ENCODE measurements at places on chromosomes 5 and 9.

DNA sequence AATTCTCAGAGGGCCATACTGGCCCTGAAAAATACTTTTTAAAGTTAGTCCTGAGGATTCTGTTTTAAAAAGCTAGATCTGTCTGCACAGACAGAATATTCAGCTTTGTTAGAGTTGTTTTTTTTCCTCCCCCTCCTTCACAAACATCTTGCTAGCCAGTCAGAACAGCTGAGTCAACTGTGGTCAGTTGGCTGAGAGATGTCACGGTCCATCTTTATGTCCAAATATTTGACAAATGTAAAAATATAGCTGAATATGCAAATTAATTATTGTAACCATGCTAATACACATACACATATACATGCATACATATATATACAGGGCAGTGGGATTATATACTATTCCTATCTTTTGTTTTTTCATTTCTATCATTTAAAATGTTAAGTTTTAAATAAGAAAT lies 33.9 kb downstream of the UNC13B start:
- no peak for DNase-seq

DNA sequence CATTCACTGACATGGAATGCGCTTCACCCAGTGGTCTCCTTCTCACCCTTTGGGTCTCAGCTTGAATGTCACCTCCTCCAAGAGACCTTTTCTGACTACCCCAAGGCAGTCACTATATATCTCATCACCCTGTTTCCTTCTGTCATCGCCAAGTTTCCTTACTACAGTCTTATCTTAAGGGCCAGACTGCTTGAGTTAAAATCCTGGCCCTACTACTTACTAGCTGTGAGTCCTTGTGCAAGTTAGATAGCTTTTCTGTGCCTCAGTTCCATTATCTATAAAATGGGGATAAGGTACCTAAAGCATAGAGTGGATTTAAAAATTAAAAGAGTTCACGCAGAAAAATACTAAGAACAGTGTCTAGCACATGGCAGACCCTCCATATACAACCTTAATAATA lies 132.4 kb downstream of the GABBR2 start:
- no peak for DNase-seq

GRCh38 chr9:27165068-27165467 lies 56.0 kb downstream of the TEK start:
- DNase-seq, result no peak

- DNase-seq, result no peak
Measured at GRCh38 chr5:168853972-168854371, 274.8 kb upstream of the PANK3 start.

DNA sequence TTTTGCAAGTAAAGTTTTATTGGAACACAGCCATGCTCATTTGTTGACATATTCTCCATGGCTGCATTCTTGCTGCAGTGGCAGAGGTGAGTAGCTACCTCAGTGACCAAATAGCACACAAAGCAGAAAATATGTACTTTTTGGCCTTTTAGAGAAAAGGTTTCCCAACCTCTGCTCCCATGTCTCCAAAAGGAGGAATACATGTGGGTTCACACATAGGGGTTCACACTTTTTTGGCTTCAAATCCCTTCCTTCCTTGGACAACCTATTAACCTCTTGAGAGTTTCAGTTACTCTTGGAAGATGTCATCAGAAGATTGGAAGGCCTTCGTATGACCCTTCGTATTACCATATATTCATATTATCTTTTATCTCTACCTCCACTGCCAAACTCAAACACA lies 285.1 kb upstream of the TUT7 start:
- DNase-seq, result no peak

DNA sequence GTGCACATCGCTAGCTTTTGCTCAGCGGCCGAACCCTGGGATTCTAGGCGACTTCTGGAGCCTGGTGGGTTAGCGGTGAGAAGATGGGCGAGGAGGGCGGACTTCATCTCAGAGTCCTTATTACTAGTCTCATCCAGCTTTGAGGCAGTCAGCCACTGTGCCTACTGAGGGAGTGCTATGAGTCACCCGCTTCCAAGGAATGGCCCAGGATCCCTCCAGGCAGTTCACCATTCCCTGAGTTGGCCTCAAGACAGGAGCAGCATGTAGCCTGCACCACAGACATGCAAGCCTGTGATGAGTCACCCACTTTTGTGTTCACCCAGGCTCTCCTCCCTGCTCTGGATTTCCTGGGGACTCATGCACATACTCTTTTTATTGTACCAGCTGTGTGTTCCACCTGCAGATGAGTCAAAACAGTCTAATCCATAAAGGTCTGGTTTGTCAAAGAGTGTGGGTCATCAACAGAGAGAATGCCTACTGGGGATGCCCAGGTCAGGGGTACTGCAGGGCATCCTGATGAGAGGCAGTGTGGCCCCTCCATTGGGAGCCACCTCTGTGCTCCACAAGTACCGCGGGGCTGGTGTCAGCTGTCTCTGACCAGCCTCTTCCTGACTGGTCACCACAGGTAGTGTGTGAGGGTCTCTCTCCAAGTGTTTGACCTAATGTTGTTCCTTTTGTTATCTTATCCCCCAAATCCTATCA lies 20.2 kb downstream of the SLC22A5 start:
- no peak for DNase-seq

- DNase-seq, result no peak
Measured at GRCh38 chr5:34552686-34553085, 103.4 kb upstream of the RAI14 start.

DNA sequence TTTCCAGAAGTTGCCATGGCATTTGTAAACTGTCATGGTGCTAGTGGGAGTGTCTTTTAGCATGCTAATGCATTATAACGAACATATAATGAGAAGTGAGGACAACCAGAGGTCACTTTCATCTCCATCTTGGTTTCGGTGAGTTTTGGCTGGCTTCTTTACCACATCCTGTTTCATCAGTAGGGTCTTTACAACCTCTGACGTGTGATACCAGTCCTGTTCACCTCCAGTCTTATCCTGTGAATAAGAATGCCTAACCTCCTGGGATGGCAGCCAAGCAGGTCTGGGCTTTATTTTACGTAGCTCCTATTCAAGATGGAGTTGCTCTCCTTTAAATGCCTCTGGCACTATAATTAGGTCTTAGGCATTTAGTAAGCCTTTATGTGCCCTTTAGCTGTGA lies 20.4 kb upstream of the RFK start:
- DNase-seq, result no peak

DNA sequence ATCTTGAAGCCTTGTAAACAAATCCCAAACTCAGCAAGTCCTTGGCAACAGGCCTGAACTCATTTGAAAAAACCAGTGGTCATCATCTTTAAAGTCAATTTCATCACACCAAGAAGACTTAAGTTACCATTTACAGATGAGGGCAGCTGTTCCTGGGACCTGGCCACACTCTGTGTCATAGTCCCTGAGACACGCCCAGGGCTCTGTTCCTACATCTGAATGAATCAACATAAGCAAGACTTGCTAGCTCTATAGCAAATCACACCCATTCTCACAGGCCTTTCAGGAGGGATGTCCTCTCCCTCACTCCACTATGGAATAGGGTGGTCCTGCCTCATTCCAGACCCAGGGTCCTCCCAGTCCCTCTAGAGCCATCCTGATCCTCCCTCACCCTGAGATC lies 142.8 kb downstream of the NSG2 start:
- no peak for DNase-seq

DNA sequence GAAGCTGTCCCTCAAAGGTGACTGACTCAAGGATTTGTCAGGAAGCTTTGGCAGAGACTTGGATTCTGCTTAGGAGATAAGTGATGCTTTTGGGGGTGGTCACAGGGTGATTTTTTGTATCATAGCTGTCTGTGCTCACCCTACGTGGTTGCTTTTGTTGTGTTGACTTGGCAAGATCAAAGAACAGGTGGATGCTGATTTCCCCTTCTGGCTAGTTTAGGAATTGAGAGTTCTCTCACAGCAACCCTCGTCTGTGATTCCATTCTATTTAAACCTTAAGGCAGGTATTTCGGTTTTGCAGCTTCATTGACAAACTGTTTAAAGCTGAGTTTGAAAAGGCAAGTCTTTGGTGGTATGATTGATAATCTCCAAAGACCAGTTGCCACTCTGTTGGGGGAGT lies 27.2 kb downstream of the ARHGAP26 start:
- DNase-seq, result no peak

DNA sequence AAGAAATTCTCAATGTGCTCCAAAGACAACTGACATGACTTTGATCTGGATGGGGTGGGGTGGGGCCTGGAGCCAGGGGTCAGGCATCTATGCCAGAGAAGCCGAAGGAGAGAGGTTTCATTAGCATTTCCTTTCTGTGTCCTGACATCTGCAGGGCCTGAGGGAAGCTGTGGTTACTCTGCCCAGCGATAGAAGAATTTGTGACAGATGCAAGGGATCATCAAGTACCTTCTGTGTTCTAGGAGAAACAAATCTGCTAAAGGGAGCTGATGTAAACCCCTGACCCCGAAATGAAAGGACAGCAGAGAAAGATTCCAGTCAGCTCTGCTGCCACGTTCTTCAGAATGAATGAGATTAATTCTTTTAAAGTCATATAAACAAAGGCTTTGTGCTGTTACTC lies 335.7 kb downstream of the PRELID2 start:
- no peak for DNase-seq

DNA sequence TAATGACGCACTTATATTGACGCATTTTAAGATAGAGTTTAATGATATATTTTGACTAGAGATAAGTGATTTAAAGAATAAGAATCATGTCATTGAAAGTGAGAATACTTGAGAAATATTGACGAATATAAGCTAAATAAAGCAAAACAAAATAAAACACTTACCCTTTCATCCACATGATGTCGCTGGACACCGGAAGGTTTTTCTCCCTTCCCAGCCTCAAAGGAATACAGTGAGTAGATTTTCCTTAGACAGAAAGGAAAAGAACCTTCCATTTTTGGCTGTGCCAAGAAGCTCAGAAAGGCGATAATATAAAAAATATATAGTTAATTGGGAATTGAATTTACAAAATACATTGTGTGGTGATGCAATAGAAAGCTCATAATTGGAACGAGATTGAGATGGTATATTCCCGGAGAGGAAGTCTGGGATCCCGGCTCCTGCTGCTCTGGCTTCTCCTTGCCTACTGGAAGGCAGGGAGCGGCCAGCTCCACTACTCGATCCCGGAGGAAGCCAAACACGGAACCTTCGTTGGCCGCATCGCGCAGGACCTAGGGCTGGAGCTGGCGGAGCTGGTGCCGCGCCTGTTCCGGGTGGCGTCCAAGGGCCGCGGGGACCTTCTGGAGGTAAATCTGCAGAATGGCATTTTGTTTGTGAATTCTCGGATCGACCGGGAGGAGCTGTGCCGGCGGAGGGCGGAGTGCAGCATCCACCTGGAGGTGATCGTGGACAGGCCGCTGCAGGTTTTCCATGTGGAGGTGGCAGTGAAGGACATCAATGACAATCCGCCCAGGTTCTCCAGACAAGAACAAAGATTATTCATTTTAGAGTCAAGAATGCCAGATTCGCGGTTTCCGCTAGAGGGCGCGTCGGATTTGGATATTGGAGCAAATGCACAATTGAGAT lies at the start of gene PCDHA5:
PCDHA5 (plus strand) TSS at position 239 of the 906 bp plus-strand sequence.
- no peak for DNase-seq

GRCh38 chr9:10331157-10331556 lies 281.6 kb downstream of the PTPRD start:
- DNase-seq, result no peak

DNA sequence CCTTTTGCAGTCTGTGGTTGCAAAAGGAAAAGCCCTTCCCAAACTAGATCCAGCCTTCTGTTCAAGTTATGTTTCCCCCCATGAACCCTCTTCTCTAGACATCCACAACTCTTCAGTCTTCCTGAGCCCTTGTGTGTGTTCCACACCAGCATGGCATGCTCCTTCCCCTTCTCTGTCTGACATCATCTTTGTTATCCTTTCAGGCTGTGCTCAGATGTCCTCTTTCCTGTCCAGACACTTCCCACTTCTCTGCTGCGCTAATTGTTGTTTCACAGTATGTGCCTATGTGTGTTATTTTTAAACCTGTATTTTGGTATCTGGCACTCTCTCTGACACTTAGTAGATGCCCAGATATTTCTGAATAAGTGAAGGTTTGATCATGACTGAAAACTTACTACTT lies 38.2 kb downstream of the FOCAD start:
- no peak for DNase-seq

- no peak for DNase-seq
Measured at GRCh38 chr9:89804766-89805531, 200.1 kb downstream of the GADD45G start.

DNA sequence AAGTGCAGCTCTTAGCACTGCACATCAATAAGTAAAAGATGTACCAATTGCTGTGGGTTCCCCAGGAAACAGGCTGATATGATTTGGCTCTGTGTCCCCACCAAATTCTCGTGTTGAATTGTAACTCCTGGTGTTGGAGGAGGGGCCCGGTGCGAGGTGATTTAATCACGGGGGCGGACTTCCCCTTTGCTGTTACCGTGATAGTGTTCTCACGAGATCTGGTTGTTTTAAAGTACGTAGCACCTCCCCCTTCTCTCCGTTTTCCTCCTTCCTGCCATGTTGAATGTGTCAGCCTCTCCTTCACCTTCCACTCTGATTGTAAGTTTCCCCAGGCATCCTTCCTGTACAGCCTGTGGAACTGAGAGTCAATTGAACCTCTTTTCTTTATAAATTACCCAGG lies 93.2 kb upstream of the ACTBL2 start:
- no peak for DNase-seq

DNA sequence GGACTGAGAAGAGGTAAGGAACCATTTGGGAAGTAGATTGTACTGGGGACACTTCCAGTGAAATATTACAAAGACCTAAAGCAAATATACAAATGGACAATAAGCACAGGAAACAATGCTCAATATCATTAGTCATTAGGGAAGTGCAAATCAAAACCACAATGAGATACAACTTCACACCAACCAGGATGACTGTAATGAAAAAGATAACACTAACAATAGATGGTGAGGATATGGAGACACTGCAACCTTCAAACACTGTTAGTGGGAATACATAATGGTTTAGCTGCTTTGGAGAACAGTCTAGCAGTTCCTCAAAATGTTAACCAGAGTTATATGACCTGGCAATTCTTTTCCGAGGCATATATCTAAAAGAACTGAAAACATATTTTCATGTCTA lies 149.7 kb downstream of the TRPM3 start:
- no peak for DNase-seq

DNA sequence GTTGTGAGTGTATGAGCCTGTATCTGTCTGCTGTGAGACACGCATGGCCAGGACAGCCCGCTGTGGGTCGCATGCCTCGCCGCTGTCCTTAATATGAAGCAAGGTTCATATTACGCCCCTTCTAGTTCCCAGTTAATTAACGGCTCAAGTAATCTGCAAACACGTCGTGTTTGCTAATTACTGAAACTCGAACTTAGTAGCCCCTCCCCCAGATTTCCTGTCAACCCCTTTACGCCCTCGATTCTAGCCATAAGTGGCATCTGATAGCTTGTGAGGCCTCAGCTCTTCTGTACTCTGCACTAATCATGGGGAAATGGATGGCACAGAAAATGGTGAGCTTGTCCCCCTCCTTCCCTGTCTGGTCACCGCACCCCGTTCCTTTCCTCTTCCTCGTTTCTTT lies 116.9 kb upstream of the OTULINL start:
- peak; percentile 60 for DNase-seq

- DNase-seq, result no peak
Measured at GRCh38 chr5:168023191-168023590, 268.3 kb upstream of the WWC1 start.

GRCh38 chr9:119537138-119537537 lies 167.9 kb upstream of the BRINP1 start:
- DNase-seq, result no peak

GRCh38 chr5:59592101-59592500 lies 301.4 kb downstream of the PDE4D start:
- DNase-seq, result no peak
